CD4-positive, alpha-beta memory T cell (primary cell): ENCODE measurements at places on chromosomes 13 and 19.

- peak; percentile 40 for DNase-seq
These were observed 15.9 kb downstream of the ZNF787 start for GRCh38 chr19:56105090-56105701.

DNA sequence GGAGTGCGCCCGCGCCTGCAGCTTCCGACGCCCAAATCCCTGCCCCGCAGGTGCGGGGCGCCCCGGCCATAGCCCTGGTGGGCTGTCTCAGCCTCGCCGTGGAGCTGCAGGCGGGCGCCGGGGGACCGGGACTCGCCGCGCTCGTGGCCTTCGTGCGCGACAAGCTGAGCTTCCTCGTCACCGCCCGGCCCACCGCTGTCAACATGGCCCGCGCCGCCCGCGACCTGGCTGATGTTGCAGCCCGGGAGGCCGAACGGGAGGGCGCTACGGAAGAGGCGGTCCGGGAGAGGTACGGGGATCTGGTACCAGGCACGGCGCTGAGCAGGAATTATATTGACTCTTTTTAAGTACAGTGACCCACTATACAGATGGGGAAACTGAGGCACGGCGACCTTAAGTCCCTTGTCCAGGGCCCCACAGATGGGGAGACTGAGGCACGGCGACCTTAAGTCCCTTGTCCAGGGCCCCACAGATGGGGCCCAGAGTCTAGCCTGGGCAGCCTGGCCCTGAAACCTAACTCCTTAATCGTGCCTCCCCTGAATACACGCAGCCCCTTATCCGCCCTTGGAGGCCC lies 586 bp downstream of the MRI1 start:
- DNase-seq: no peak

DNA sequence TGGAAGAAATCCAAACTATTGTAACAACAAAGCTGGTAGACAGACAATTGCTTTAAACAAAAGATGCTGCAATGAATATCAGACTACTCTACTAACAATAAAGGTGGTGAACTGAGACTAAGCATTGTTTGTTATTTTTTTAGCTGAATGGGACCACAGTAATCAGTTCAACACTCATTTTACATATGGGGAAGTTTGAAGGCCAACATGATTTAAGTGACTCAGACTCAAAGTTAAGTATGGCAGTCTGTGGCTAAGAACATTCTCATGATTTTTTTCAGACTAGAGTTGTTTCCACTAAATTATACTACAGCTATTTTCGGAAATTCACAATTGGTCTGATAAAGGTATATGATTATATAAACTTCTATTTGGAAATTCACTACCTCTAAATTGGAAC lies 10.4 kb downstream of the EXOSC8 start:
- no peak for DNase-seq

DNA sequence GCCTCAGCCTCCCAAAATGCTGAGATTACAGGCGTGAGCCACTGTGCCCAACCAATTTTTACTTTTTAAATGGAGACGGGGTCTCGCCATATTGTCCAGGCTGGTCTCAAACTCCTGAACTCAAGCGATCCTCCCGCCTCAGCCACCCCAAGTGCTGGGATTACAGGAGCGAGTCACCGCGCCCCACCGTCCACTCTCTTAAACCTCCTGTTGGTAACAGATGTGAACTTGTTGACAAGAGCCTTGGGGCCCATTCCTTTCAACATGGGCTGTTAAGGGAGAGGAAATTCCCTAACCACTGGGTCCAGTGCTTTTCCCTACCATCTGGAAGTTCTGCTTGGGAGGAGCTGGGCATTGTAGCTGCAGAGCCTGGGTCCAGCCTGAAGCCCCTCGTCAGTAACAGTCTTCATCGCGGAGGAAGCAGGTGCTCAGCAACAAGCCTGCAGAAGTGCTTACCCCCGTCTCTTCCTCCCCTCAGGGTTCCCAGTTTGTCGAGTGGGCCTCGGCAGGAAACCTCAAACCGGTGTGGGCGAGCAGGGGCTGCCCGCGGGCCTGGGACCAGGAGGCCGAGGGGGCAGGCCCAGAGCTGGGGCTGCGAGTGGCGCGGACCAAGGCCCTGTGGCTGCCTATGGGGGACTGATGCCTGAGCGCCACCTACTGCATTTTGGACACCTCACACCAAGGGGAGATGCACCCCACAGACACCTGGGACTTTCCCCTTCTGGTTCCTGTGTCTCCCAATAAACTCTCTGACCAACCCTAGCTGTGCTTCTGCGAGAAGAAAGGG lies 4.0 kb upstream of the FLT3LG start:
- DNase-seq: peak; percentile 78

- DNase-seq: peak; percentile 50
These were observed 3.5 kb downstream of the SSBP4 start for GRCh38 chr19:18422530-18423191.

- DNase-seq: no peak
These were observed 124.1 kb downstream of the PCCA start for GRCh38 chr13:100212904-100213553.

GRCh38 chr13:73664851-73665250 lies 469.4 kb downstream of the KLF12 start:
- DNase-seq: no peak

DNA sequence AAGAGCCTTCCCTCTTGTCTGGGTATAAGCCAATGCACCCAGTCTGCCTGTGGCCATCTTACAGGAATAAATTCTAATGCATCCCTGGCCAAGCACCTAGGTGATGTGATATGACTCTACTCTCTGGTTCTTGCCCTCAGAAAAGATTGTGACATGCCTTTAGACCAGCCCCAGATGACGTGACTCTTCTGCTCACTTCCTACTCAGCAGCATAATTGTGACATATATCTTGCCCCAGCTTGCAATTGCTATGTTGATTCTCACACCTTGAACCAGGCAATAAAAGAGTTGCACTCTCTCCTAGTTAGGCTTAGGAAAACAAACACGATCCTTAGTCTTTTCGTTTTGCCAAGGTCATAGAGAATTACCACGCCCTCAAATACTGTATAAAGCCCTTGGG lies 13.3 kb upstream of the ZNF726 start:
- DNase-seq: no peak

DNA sequence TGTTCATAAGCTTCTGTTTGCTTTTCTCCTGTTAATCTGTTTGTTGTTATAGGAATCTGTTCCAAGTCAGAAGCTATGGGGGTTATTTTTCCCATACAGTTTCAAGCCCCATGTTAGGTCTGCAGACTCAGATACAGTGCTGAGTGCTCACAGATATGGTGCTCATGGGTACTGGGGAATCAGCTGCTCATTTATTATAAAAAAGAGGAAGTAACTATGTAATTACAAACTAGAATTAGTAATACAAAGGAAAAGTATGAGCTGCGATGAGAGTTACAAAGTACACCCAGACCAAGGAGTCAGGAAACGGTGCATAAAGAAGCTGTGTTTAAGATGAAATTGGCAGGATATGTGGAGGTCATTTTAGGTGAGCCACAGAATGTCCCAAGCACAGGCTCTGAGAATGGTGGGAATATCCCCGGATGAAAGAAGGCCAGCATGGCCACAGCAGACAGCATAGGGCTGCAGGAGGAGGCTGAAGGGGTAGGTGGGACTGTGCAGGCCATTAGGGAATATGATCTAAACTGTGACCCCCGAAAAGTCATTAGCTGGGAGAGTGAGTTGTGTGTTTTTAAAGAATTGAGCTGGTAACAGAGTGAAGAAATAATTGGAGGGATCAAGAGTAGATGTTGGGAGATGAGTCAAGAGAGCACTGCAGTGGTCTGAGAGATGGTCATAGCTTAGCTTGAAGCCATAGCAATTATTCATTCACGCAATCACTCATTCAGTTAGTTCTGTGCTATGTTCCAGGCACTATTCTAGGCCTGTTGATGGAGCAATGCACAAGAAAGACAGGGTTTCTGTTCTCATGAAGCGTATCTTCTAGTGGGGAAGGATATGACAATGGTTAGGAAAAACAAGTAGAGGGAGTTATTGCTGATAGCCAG lies 177.4 kb upstream of the UBL3 start:
- DNase-seq: no peak

- DNase-seq: no peak
These were observed 2.1 kb downstream of the TM6SF2 start for GRCh38 chr19:19270749-19271571.

DNA sequence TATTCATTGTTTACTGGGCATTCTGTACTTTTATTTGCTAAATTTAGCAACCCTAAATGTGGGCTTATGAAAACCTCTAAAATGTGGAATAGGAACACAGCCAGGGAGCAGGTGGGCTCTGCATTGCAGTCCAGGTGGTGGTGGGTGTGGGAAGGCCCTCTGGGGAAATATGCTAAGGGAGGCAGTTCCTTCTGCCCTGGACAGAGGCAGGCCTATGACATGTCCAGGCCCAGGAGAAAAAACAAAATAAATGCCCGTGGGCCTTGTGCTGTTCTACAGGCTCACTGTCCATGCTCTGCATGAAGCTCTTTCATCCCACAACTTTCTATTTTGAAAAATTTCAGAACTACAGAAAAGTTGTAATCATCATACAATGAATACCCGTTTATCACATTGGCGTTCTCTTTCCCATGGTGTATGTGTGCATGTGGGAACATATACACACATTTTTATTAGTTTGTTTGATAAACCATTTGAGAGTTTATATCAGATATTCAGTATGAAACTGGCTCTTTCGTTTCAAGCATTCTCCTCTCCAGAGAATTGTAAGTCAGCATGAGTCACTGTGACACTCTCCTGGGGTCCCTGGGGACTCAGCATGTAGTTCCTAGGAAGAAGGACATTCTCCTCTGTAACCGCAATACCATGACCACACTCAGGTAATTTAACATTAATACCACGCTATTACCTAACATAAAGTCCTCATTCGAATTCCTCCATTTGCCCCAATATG lies 505.3 kb downstream of the COG6 start:
- no peak for DNase-seq
